ENCODE measurements at places on chromosomes 13 and 19. TPM values are rescaled to one million over a fixed set of nuclear protein-coding genes. Genes with fewer than 3 reads are reported as not detected.

DNA sequence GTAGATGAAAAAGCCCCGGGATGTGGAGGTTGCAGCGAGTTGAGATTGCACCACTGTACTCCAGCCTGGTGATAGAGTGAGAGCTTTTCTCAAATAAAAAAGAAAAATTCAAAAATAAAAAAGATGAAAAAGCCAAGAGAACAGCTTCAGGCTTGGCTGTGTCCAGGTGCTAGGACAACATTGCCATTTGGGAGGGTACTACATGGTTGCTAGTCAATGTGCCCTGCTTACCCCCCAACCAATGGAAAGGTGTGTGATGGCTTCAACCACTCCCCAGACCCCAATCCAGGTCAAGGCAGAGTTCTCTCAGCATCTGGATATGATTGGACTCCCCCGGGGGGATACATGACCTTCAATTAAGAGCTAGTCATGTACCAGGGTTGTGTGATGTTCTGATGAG, 2.3 kb upstream of the ANKLE1 start:
- DNase-seq, result no peak

- DNase-seq, result no peak
These were observed 741 bp upstream of the CADM4 start for GRCh38 chr19:43640424-43640757.

Gene IGFL3
- not detected for total RNA-seq

Gene ZNF229
- total RNA-seq, result 0.55 TPM

Gene SLC7A10
- not detected for total RNA-seq

All from activated CD4-positive, alpha-beta memory T cell treated with anti-CD3 and anti-CD28 coated beads, Interleukin-2, amount 10 ng/mL, durations not matched to agents 7 days and 5 days (primary cell).